ENCODE measurements at places on chromosomes 3 and 15. TPM values are rescaled to one million over a fixed set of nuclear protein-coding genes. Genes with fewer than 3 reads are reported as not detected.

DNA sequence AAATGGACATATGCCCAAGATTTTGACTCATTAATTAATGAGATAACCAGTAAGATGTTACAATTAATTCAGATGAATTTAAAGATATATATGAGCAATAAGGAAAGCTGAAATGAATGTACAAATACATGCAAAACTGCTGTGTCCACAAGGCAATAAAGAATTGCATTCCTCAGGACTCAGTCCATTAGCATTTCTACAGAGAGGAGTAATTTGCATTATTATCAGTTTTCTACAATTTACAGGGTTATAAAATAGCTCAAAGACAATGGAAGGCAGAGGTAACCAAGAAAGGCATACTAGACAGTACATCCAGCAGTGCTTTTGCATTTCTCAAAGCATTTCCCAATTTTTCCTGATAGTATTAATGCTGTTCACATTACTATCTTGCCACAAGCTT, 377.1 kb upstream of the GOLIM4 start:
- H3K27me3 ChIP-seq: no peaks in the 10 kb centered on the region
- H3K36me3 ChIP-seq: no peaks in the 10 kb centered on the region
- no peak for DNase-seq
- no peak overlapping the region for H3K27ac ChIP-seq
- H3K4me3 ChIP-seq: no peak overlapping the region
- no peaks in the 10 kb centered on the region for H3K4me1 ChIP-seq

- peaks cover 17% of the 10 kb centered on the region for H3K4me1 ChIP-seq
- H3K4me3 ChIP-seq: peak within 1 kb of the TSS; percentile 72
- H3K27ac ChIP-seq: no peak within 1 kb of the TSS
- no peak for DNase-seq
- H3K27me3 ChIP-seq: peaks cover 47% of the 10 kb centered on the region
Observed at GRCh38 chr15:60004009-60004845, at the start of gene FOXB1. TSS of gene FOXB1 (plus strand) at chr15:60004311. CDS start at chr15:60004964, 653 bp downstream.

Gene OXSM
- 3.8 TPM for total RNA-seq

DNA sequence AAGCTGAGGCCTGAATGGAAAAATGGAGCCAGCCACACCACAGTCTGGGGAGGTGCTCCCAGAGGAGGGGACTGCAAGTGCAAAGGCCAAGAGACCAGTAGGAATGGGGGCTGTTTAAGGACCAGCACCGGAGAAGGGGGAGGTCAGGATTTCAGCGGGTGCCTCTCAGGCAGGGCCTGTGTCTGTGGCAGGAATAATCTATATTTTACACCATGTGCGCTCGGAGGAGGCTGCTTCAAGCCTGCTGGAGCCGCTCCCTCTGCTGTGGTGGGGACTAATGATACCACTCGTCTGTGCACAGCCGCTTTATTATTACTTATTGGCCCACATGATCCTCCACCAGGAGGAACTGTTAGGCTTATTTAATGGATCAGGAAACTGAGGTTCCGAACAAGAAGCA, 45.3 kb downstream of the TPRA1 start:
- no peaks in the 10 kb centered on the region for H3K27me3 ChIP-seq
- H3K36me3 ChIP-seq: no peaks in the 10 kb centered on the region
- no peak for DNase-seq
- H3K4me1 ChIP-seq: peaks cover 28% of the 10 kb centered on the region
- H3K4me3 ChIP-seq: no peak overlapping the region

Gene FHIT
- 2.0 TPM for total RNA-seq

Gene PIF1
- 9.0 TPM for total RNA-seq

DNA sequence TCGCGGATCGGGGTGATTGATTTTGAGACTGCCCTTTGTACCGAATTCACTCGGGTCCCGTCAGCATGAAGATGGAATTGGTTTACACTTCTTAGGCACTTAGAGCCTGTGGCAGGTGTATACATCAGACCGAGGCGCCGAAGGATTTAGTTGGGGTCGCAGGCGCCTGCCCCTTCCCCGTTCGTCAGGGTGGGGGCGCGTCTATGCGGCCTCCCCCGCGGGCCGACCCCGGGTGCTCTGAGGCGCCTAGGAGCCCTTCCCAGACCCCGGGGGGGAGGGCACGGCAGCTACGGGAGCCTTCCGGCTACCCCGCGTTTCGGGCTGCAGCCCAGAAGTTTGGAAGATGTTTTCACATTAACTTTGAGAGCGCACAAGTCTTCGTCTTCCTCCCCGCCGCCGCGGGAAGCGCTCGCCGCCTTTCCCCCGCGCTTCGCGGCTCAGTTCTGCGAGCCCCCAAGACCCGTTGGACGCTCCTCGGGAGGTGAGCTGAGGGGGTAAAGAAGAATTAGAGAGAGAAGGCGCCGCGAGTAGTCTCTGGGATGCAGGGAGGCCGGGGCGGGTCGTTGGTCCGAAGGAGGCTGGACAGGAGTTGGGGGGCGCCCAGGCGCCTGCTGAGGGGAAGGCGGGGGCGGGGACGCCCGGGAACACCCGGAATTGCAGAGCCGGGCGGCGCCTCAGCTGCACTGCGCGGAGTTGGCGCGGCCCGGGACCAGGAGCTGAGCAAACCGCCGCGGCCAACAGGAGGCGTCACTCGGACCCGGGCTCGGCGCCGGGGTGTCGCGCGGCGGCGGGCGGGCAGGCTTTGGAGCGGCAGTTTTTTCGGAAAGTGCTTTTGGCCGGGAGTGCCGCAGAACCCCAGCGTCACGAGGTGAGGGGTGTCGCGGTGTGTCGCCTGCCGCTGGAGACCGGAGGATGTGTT, 780 bp downstream of the TIPARP start:
- H3K4me1 ChIP-seq: peaks cover 39% of the 10 kb centered on the region
- no peaks in the 10 kb centered on the region for H3K27me3 ChIP-seq
- H3K4me3 ChIP-seq: peak overlapping the region; percentile 95
- DNase-seq: peak; percentile 33
- H3K27ac ChIP-seq: peak overlapping the region; percentile 98

GRCh38 chr15:85005319-85005718, 23.7 kb downstream of the PDE8A start:
- no peak for DNase-seq
- H3K36me3 ChIP-seq: no peaks in the 10 kb centered on the region
- H3K27me3 ChIP-seq: no peaks in the 10 kb centered on the region
- H3K4me3 ChIP-seq: peak overlapping the region; percentile 24
- no peak overlapping the region for H3K27ac ChIP-seq
- peaks cover 73% of the 10 kb centered on the region for H3K4me1 ChIP-seq

GRCh38 chr3:178505832-178506231, 30.4 kb upstream of the KCNMB2 start:
- no peak overlapping the region for H3K4me3 ChIP-seq
- H3K27ac ChIP-seq: no peak overlapping the region
- DNase-seq: no peak
- H3K27me3 ChIP-seq: no peaks in the 10 kb centered on the region
- H3K4me1 ChIP-seq: no peaks in the 10 kb centered on the region

Gene MYZAP
- total RNA-seq: 6.8 TPM

Data from thoracic aorta (tissue), 2 donors.